Activated CD4-positive, alpha-beta T cell treated with anti-CD3 and anti-CD28 coated beads for 36 hours (primary cell): ENCODE measurements at places on chromosomes 11 and 22. TPM values are rescaled to one million over a fixed set of nuclear protein-coding genes. Genes with fewer than 3 reads are reported as not detected.

GRCh38 chr22:47190957-47191670, 428.7 kb downstream of the TBC1D22A start:
- no peak for DNase-seq

DNA sequence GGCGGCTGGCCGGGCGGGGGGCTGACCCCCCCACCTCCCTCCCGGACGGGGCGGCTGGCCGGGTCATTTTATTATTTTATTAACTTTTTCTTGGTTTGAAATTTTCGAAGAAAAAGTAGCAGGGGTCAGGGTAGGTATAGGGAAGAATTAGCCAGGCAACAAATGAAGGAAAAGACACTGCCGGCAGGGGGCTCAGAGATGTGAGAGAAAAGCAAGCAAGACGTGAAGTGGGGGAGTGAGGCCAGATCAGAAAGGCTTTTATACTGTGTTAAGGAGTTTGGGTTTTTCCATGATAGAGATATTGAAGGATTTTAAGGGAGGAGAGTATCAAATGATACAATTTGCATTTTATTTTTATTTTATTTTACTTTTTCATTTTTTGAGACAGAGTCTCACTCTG, 19.0 kb downstream of the RNF214 start:
- DNase-seq: no peak

DNA sequence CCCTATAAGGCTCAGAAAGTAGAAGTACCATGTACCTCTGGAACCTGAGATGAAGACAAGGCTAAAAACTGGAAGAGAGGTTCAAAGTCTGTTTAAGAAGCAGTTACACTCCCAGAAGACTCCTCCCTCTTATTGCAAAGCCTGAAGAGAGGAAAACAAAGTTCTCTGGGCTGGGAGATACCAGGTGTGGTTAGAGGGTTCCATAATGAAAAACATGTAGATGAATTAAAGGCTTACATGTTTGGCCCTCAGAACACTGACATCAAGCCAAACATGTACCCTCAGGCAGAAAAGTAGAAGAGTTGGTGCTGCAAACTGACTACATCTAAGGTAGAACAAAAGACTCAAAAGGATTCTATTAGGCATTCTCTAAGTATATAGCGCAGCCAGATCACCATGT, 205.3 kb downstream of the TTC28 start:
- no peak for DNase-seq

DNA sequence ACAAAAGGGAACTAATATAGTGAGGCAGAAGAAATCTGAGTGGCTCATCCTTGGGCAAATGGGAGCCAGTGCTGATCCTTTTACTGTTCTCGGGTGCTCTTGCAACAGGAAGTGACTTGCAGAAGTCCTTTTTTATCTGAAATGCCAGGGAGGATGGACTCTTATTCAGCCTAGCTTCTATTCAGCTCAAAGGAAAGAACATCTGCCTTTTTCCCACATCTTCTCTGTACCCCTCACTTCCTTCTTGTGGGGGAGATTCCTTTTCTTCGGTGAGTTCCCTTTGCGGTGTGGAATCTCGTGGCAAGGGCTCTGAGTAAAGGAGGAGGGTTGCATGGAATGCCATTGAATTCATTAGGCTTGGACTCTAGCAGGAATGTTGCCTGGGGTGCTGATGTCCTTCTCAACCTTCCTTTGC, 76.2 kb downstream of the ZBTB16 start:
- DNase-seq: no peak

GRCh38 chr11:60389279-60389910, 6.9 kb upstream of the MS4A14 start:
- no peak for DNase-seq

CWF19L2 gene
- total RNA-seq: 14.3 TPM

THY1 gene
- total RNA-seq: 0.18 TPM

FDXACB1 gene
- total RNA-seq: 6.0 TPM

VPREB1 gene
- not detected for total RNA-seq
